ENCODE measurements at places on chromosomes 3 and 15. TPM values are rescaled to one million over a fixed set of nuclear protein-coding genes. Genes with fewer than 3 reads are reported as not detected.

- H3K27me3 ChIP-seq: no peaks in the 10 kb centered on the region
- no peaks in the 10 kb centered on the region for H3K36me3 ChIP-seq
- H3K27ac ChIP-seq: no peak overlapping the region
- no peak overlapping the region for H3K4me3 ChIP-seq
Observed at GRCh38 chr3:173371848-173372487, 25.6 kb upstream of the NLGN1 start.

- H3K27ac ChIP-seq: no peak overlapping the region
- DNase-seq: no peak
- peaks cover 11% of the 10 kb centered on the region for H3K4me1 ChIP-seq
- H3K4me3 ChIP-seq: no peak overlapping the region
Observed at GRCh38 chr3:12381199-12381598, 92.3 kb downstream of the PPARG start.

DNA sequence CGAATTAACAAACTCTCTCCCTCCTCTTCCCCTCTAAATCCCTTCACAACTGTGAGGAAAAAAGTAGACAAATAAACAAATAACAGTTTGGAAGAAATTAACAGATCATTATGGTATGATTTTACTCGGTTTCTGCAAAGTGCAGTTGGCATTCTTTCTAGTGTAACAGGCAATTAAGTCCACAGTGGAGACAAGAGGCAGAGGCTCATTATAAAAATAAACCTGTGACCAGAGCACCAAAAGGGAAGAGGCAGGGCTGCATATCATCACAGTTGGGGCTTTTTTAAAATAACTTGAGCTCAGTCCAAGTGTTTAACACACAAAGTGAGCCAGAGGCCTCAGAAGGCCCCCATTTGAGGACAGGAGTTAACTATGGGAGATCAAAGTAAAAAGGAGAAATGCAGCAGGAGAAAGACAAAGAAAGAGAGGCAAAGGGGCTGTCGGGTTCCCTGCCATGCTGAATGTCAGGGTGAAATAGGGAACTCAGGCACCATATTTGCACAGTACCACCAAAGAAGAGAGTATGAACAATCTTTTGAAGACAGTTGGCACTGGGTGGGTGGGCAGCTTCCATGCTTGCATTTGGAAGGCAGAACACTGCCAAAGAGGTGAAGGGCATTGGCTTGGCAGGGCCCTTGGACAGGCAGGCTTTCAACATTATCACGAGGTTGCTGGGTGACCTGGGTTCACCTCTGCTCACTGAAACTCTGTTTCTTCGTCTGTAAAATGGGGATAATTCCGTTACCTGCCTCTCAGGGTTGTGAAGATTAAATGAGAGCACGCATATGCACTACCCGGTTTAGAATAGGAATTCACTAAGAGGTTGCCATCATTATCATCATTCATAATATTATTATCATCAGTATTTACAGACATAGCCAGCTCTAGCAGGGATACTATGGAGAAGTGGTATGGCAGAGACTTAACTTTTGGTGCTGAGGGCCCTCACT lies 134.5 kb downstream of the MEX3B start:
- no peak for DNase-seq
- no peaks in the 10 kb centered on the region for H3K4me1 ChIP-seq
- no peaks in the 10 kb centered on the region for H3K27me3 ChIP-seq
- no peak overlapping the region for H3K4me3 ChIP-seq
- no peaks in the 10 kb centered on the region for H3K36me3 ChIP-seq

The GXYLT2 gene
- total RNA-seq: 8.4 TPM

The TTLL13 gene
- not detected for total RNA-seq

Measured in upper lobe of right lung (tissue), 1 donor.